Cardiac muscle cell (in vitro differentiated cells and primary cell): ENCODE measurements at places on chromosomes 6 and 20.

GRCh38 chr20:3471397-3472021 is 691 bp downstream of the ATRN start:
- DNase-seq, result no peak

DNA sequence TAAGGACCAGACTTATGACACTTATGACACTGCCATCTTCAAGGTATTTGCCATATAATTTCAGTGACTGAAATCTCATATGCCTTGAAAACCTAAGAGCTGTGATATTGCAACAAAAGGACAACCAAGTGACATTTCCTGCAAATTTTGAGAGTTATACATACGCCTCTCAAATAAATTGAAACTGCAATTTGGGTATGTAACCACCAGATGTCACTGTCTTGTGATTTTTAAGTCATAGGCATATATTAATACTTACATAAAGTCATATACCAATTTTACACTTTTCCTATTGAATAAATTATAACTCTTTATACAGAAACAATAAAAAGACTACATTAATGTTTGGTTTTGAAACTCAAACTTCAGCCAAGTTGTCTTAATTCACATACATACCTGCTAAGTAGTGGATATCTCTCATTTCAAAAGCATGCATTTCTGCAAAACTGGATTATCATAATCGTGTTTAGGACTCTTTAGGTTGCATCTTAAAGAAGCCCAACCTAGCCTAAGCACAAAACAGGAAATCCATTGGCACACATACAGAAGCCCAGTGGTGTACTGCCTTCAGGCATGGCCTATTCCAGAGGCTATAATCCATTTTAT is 180.2 kb downstream of the PACRG start:
- DNase-seq, result peak; percentile 63

- no peak for DNase-seq
Observed at GRCh38 chr6:74578339-74578738, 627.5 kb downstream of the COL12A1 start.

DNA sequence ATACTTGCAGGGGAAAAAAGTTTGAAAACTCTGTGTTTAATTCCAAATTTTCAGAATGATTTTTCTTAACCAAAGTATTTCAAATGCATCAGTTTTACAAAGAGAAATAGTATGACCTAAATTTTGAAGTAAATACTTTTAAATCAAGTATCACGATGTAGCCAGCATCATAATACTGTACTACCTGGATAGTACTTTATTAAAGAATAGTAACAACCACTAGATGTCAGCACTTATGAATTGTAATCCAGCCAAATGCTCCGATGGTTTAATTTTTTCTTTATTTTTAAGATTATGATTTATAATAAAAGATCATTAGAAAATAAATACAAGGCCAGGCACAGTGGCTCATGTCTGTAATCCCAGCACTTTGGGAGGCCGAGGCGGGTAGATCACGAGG is 37.2 kb upstream of the HACE1 start:
- no peak for DNase-seq

DNA sequence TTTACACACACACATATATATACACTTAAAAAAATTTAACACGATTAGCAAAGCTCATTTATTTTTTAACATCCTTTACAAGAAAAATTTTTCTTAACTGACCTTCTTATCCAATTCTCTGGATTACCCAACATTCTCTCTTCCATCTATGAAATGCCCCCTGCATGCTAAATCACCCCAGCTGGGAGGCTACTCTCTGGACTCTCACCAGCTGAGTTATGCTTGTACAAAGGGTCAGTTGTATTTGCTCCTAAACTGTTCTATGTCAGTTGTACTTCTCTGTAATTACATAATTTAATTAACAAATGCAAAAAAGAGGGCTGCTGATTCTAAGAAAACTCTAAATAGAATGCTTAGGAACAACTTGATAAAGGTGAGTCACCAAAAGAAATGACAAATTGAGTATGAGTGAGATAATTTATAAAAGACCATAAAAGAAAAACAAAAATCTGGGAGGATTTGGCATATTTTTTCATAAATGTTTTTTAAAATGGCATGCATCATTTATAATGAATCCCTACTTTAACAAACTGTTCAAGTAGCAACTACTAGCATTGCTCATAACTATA is 120.5 kb downstream of the KIF13A start:
- peak; percentile 37 for DNase-seq

GRCh38 chr6:29403801-29404200 is 8.4 kb downstream of the OR12D2 start:
- no peak for DNase-seq

- no peak for DNase-seq
Observed at GRCh38 chr6:43681303-43681702, 6.3 kb downstream of the MRPS18A start.

DNA sequence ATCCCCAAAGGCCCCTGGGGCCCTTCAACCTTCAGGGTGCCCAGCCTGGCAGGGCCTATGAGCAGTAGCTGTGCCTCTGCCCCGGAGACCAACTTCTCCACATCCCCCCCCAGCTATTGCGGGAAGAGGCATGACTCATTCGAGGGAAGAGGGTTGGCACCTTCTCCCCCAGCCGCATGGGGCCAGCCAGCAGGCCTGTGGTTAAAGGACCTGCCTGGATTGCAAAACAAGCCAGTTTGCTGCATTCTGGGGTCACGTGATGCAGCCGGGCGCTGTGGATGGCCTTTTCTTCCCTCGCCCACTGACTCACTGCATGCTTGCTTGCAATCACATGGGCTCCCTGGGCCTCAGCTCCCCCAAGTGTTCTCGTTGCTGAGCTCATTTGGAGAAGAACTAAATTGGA is 182.5 kb downstream of the MAFB start:
- DNase-seq, result peak; percentile 99

- no peak for DNase-seq
Observed at GRCh38 chr6:96926425-96926824, 1.9 kb downstream of the KLHL32 start.

DNA sequence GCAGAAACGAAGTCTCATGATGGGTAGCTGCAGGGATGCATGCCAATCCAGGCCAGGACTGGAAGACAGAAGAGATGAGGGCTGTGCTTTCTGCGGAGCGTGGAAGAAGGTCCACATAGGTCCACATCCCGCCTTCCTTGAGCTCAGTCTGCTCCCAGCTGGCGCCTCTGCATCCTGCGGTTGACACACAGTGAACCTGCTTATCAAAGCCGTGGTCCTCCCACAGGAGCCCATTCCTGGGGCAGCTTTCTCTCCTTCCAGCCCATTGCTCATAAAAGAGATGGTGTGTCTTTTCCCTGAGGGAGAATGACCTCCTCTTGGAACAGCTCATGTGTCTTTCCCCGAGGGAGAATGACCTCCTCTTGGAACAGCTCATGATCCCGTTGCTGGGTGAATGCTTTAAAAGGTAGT is 225.4 kb downstream of the CDH4 start:
- DNase-seq, result no peak

DNA sequence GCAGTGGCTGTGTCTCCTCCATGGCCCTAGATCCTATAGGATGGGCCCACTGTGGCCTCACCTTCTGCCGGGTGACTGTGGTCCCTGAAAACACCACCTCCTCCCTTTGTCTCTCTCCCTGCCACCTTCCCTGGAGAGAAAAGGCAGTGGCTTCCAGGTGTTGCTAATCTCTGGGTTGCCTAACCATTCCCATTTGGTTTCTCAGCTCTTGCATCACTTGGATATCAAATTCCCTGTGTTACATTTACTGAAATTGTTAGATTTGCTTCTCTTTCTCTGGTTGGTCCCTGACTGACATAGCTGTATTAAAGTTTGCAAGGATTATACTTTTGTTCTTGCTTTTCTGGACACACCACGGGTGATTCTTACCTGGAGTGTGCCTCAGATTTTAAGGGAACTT is 9.3 kb upstream of the ZFP64 start:
- DNase-seq, result no peak

DNA sequence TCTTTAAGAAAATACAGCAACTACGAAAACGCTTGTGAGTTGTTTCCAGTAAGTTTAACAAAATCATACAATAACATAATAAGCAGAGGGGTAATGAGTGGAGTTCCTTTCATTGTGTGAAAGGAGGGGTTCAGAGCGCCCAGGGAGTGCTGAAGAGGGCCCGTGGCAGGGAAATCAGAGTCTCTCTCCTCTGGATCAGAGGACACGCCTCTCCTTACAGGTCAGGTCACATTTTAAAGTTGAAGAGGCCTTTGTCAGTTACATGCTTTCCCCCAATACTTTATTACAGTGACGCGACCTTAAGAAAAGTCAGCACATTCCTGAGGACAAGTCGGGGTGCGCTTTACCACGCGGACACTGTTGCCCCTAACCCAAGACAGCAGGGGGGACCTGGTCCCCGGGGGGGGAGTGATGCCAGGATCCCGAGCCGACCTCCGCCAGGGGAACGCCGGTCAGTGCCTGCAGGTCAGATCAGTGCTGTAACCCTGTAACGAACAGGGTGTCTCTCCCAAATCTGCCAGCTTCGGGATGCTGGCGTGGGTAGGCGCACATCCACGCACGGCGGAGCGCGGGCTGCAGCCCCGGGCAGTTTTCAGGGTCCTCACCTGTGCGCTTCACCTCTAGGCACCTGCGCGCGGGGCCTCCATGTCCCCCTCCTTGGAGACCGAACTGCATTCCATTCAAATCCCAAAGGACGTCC is 848 bp downstream of the DACT2 start:
- peak; percentile 23 for DNase-seq

DNA sequence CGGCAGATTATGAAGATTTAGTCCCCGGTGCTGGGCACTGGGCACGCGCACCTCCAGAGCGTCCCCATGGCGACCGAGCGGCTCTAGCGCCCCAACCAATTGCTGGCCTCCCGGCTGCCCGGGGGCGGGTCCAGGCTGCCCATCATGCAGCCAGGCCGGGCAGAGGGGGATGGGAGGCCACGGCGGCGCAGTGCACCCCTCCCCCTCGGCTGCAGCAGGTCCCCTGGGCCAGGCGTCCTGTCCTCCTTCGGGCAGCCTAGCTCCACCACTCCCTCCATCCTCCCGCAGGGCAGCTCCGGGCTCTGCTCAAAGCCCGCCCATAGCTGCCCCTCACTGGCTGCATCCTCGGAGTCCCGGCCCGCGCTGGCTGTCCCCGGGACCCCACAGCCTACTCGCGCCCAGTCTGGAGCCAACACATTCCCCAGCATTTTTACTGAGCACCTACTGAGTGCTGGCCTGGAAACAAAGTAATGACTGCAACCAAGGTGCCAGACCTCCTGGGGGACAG is 99.4 kb downstream of the ASXL1 start:
- DNase-seq, result peak; percentile 95

DNA sequence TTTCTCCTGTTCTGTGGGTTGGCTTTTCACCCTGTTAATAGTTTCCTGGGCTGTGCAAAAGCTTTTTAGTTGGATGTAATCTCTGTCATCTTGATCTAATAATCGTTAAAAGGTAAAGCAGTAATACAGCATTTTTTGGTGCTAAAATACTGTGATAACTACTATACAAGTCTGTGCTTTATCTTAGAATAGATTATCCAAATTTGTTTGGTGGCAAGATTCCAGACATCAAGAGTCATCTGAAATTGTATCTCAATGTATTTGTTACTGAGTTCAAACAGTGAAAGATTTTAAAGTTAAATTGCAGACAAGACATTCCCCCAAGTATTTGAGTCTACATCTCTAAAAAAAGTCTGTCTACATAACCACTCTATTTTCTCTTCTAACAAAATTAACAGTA is 18.8 kb downstream of the TBPL1 start:
- no peak for DNase-seq

DNA sequence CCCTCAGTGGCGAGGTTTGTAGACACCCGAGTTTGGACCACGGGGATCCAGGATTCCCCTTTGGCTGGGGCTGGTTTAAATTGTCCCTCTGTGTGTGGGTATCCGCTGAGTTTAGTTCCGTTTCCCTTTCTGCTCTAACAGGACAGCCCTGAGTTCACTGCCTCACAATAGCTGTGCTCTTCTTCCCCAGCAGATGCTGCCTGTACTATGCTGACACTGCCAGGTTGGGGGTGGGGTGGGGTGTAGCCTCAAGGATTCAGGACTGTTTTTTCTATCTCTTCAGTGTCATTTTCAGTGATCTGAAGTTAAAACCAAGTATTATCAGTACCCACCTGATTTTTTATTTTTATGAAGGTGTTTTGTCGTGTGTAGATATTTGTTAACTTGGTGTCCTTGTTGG is 655.0 kb downstream of the COL12A1 start:
- no peak for DNase-seq

DNA sequence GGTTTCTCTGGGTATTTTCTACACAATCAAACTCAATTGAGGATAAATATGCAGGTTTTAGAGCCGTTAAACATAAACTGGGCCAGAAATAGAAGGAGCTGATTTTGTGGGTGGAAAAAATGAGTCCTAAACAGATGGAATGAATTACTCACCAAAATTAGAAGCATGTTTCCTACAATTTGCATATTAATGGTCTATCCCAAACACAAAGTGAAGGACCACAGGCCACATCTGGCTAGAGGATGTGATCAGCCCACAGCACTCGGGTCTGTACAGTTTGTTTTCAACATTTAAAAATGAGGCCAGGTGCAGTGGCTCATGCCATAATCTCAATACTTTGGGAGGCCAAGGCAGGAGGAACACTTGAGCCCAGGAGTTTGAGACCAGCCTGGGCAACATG is 296.3 kb downstream of the PREX1 start:
- no peak for DNase-seq

GRCh38 chr6:11294228-11294627 is 61.8 kb upstream of the NEDD9 start:
- DNase-seq, result no peak

- DNase-seq, result no peak
Observed at GRCh38 chr20:61514805-61515505, 262.9 kb downstream of the CDH4 start.

DNA sequence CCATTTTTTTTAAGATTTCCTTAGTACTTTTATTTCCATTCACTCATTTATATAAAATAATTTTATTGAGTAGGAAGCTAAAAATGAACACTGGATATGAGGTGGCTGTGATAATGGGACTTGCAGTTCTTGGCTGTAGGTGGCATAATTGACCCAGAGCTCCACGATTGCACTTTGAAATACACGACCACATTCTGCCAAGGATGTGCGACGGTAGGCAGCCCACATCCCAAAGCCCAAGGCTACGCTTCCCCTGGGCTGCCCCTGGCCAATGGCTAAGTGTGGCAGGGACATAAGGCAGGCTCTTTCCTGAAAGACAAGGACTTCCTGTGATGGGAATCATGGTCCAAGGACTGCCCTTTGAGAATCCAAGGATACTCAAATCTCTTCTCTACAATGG is 43.7 kb upstream of the ADTRP start:
- no peak for DNase-seq
